ENCODE measurements at places on chromosomes 2 and 18.

DNA sequence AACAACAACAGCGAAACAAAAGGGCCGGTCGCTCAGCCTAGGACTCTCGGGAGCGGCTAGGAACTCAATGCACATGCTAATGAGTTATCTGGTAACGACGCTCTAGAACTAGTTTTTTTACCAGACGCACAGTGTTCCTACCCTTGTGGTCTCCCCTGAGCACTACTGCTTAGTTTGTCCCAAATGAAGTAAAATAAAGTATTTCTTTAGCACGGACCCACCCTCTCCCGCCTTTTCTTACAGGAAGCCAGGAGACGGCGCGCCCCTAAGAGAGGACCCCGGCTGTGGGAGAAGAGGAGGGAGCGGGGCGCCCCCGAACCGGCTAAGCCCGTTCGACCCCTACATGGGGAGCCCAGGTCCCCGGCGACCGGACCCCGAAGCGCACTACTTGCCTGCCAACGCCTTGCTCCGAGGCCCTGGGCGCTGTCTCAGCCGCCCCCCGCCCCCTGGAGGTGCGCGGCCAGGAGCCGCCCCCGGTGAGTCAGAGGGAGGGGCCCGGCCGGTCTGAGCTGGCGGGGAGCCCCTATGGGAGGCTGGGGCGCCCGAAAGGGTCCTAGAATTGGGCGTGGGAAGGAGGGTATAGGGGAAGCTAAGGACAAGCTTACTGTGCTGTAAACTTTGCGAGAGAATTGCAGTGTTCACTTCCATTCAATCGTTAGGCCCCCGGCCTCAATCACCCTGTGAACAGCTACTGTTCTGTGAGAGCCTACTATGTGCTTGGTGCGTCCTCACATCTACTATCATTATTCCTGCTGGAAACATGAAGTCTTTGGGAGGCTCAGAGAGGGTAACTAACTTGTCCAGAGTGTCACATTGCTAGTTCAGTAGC, 3.6 kb upstream of the CAPG start:
- DNase-seq, result no peak

GRCh38 chr2:59824314-59824713, 729.1 kb downstream of the BCL11A start:
- no peak for DNase-seq

GRCh38 chr2:222939208-222939856, 78.5 kb downstream of the ACSL3 start:
- DNase-seq, result peak; percentile 46

GRCh38 chr2:197088694-197089093, 162.2 kb upstream of the PGAP1 start:
- DNase-seq, result no peak

DNA sequence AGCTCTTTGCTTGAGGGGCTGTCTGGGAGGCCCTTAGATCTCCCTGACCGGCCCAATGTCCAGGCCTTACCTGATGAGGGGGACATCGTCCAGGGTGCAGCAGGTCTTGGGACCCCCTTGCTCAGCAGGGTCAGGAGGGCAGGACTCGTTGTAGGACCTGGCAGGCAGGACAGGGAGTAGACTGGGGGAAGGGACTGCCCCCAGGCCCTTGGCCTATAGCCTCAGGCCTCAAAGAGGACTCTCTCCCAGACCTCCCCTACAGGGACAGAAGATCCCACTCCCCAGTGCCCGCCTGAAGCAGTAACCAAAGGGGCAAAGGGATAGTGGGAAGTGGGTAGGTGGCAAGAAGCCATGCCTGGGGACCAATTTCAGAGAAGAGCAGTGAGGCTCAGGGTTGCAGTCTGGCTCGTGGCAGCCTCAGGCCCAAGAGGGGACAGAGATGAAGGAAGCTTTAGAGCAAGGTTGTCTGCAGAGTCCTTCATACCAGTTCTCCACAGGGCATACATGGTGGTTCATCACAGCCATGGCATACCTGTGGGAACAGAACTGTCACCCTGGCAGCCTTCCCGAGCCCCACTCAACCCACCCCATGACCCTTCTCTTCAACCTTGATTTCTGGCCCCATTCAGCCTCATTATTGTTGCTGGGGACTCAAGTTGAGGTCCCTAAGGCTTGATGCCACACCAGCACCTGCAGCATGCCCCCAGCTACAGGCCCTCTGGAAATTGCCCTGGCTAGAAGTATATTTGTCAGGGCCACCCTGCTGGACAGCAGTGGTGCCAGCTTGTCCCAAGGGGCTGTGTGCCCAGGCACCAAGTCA, 1.3 kb downstream of the TMEM150A start:
- DNase-seq, result no peak

- no peak for DNase-seq
Measured at GRCh38 chr18:56258178-56258577, 380.2 kb downstream of the TXNL1 start.

- no peak for DNase-seq
Measured at GRCh38 chr2:204539019-204539385, 6.3 kb upstream of the PARD3B start.

- no peak for DNase-seq
Measured at GRCh38 chr18:62126737-62127136, 60.1 kb downstream of the PIGN start.

GRCh38 chr2:231130336-231131056, 5.7 kb upstream of the HTR2B start:
- DNase-seq, result no peak

DNA sequence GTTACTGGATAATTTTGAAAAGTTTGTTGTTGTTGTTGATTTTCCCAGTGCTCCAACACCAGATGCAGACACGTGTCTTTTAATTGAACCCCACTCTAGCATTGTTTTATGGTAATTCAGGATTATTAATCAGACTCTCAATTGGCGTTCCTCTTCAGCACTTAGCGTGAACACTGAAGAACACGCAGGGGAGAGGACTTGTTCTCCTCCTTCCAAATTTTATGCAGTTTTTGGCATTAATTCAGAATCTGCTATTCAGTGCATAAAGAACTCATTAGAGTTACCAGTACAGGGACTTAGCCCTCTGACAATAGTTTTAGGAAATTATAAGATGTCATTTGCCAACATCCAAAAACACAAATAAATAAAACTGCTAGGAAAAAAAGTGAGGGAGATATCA, 75.5 kb downstream of the SNTG2 start:
- no peak for DNase-seq

- DNase-seq, result no peak
Measured at GRCh38 chr2:144052083-144052482, 467.8 kb downstream of the ZEB2 start.

- DNase-seq, result no peak
Measured at GRCh38 chr2:34578641-34579040, 979.5 kb upstream of the FAM98A start.

DNA sequence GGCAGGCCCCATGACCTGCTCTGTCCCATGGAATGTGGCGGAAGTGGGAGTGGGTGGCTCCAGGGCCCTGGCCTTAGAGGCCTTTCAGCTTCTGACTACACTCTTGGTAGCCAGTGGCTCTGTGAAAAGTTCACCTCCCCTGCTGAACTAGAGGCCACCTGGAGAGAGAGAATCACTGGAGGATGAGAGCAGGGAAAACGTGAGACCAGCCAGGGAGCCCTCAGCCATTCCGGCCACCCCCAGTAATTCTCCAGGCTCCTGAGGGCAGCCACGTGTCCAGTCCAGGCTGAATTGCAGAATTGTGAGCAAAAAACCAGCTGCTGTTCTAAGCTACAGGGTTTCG, 10.5 kb downstream of the COLEC12 start:
- no peak for DNase-seq

- DNase-seq, result no peak
Measured at GRCh38 chr18:41761333-41762018, 193.6 kb upstream of the PIK3C3 start.

GRCh38 chr2:67572721-67573435, 175.7 kb downstream of the ETAA1 start:
- DNase-seq, result no peak

DNA sequence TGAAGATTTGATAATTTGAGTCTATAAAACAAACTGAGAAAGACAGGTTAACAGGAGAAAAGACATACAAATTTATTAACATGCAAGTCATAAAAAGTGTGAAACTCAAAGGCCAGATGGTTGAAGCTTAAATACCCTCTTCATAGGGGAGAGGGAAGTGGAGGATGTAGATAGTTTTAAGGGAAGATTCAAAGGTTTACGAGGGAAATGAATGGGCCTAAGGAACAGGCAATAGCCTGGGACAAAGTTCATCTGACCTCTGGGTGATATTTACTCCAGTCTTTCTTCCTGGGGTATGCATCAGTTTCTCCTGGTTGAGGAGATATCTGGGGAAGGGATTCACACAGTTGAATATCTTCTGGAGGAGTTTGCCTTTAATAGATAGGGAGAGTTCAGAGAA, 215.0 kb upstream of the SP5 start:
- DNase-seq, result no peak

DNA sequence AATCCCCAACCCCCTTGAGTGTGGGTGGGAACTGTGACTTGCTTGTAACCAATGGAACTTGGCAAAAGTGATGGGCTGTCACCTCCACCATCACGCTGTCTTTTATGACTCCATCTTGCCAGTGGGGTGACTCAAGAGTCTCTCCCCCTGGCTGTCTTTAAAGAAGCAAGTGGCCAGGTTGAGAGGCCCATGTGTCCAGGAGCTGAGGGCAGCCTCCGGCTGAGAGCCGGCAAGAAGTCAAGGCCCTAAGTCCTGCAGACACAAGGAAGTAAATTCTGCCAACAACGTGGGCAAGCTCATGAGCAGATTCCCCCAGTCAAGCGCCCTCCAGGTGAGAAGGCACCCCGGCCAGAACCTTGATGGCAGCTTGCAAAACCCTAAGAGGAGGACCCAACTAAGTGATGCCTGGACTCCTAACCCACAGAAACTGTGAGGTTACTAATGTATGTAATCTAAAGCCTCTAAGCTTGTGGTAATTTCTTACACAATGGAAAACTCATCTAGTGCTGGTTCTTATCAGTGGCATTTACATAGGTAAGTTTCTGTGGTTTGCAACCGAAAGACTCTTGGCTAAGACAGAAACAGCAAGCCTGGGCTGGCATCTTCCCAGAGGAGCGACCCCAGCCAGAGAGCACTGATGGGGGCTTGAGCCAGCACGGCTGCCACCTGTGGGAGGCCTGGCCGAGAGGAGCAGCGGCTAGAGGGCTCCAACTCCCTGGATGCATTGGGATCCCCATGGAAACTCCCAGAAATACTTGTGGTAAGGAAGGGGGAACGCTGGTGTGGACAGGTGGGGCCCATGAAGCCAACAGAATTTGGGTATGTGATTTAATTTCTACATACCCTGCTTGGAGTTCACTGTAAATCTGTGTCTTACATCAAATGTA, 49.3 kb downstream of the CIB4 start:
- DNase-seq, result no peak

GRCh38 chr18:44558767-44559166, 121.9 kb upstream of the SETBP1 start:
- DNase-seq, result no peak

DNA sequence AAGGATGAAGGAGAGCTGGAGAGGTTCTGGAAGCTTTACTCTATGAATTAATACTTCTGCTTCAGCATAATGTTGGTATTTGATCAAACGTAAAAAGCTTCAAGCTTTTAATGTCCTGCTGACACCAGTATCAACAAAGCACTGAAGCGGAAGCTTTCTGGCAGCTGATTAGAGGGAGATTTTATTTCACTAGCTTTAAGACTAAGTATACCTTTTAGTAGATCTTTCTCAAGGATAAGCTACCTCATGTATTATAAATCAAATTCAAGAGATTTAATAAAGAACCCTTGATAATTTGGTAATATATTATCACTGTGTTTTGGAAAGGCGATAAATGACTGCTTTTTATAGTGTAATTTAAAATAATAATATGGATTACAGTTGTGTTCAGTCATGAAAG, 128.0 kb upstream of the CD302 start:
- DNase-seq, result no peak

DNA sequence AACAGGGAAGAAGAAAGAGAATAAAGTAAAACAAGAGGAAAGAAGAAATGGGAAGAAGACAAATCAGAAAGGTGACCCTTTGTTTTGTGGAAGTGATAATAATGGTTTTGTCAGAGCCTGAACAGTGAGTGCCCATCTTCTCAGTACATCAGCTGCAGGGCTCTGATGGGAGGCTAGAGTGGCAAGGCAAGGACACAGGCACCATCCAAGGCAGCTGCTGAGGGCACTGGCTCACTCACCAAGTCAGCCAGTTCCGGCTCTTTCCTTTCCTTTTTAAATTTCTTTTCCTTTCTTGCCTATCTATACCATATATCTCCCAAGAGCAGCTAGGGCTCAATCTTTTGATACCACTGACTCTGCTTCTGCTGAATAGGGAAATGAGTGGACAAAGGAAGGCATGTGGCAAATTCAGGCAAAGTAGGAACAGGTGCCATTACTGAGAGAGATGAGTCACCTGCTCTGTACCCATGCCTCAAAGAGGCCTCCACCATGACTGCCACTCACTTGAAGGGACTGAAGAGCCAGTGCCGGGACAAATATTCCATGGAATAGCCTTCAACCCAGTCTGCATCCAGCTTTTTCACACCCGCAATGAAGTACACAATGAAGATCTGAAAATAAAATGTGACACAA, 6.2 kb downstream of the GGCX start:
- DNase-seq, result no peak

GRCh38 chr2:239393941-239394340, 6.9 kb downstream of the HDAC4 start:
- no peak for DNase-seq

GRCh38 chr2:10722252-10722825, 909 bp downstream of the ATP6V1C2 start:
- no peak for DNase-seq

DNA sequence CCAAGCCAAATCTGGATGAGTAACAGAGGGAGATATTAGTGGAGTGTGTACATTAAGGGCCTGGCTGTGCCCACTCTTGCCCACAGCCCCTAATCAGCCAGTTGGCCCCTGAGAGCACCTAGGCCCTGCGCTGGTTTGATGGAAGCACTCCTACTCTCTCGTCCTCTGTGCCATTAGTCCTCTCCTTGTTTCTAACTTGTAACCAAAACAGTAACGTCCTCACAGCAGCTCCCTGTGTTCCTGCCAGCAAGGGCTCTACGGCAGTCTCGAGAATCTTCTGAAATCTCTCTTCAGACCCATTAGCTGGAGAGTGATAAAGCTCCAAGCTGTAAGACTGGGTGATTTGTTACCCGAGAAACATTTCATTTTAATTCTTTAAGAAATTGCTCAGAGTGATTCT, 76.1 kb downstream of the LRRC30 start:
- no peak for DNase-seq

DNA sequence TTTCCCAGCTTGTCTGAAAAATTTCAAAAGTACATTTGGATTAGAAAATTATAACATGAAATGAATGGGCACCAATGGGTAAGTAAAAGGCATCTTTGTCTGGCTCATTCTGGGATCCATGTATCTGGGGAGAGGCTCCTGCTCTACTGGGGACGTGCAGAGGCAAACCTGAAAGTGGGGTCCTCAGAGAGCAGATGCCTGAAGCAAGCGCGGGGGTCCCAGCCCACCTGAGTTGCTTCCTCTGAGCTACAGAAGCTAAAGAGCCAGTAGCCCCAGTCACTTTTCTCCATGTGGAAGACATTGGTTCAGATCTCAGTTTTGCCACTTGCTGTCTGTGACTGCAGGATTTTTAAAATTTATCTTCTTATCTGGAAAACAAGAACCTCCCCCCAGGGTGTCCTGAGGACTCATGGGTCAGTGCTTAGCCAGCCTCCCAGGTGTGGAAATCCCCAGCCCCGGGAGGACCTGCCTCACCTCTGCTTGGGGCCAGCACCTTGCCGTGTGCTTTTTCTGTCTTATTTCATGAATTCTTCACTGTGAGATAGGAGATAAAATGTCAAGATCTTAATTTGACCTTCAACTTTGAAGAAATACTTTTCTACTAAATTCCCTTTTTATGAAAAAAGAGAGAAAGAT, 25.1 kb upstream of the ODC1 start:
- no peak for DNase-seq

- DNase-seq, result no peak
Measured at GRCh38 chr2:138359532-138359931, 142.0 kb upstream of the SPOPL start.

GRCh38 chr2:74107071-74107470, 40.6 kb downstream of the BOLA3 start:
- no peak for DNase-seq

Measured in SIG-M5 (cell line).